ENCODE measurements at places on chromosomes 5 and 9.

DNA sequence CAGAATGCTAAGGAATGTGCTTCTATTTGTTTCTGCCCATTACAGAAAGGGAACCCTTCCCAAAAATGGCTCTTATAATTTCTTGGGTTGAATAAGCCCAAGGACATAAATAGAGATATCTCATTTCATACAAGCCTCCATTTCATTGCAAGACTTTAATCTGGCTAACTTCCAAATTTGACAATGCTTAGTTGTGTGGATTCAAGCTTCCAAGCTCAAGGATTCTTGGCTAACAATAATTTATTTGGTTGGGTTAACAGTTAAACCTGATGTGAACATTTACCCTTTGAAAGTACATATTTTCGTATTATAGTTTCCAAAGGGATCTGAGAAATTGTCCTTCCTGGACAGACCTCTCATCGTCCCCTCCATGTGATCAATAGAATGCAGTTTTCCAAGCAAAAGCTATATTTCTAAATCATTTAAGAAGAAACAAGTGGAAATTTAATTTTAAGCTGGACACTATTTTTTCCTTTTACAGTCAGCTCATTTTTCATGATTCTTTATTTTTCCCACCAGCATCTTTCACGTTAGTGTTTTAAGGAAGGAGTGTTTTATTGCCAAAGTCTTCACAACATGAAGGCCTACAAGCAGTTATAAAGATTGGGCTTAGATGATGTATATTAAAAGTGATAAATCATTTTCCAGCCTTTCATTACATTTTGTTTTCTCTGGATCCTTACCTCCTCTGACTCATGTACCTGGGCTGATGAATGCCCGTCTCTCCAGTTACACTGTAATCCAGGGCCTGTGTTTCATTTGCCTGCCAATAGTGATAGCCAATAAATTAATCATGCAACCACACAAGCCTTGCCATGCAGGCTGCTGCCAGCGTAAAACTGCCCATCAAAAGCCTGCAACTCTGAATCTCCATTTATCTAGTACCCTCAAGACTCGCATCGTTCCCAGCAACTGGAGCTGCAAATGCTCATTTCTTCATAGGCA, 176.7 kb downstream of the NTRK2 start:
- DNase-seq = no peak

DNA sequence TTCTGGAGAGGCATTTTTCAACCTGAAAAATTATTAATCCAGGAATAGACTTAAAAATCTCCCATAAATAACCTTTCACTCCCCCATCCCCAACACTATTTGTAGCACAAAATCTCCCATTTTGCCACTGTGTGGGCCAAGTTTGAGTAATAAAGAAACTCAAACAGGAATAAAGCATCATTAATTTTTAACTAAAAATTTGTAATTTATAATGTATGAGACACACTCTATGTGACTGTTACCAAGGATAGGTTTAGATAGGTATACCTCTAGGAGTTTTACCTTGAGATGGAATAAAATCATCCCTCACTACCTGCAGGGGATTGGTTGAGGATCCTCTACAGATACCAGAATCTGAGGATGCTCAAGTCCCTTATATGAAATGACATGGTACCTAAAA, 30.1 kb downstream of the CHD1 start:
- DNase-seq = no peak

DNA sequence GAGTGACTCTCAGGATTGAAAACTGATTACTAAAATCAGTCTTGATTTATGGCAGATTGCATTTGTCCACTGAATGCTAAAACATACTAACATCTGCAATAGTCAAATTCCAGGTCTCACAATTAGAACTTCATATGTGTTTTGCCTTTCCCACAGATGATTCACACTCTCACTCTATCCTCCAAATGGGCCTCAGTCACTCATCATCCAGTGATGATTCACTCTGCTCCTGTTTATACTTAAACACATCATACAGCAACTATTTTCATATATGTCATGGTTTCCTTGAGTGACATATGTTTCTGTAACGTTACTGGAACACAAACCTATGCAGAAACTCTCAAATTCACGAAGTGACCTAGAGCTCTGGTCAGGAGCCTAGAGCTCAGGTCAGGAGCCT, 512.9 kb downstream of the HINT1 start:
- peak; percentile 17 for DNase-seq

- DNase-seq = no peak
Observed at GRCh38 chr5:36630201-36631145, 24.1 kb downstream of the SLC1A3 start.

DNA sequence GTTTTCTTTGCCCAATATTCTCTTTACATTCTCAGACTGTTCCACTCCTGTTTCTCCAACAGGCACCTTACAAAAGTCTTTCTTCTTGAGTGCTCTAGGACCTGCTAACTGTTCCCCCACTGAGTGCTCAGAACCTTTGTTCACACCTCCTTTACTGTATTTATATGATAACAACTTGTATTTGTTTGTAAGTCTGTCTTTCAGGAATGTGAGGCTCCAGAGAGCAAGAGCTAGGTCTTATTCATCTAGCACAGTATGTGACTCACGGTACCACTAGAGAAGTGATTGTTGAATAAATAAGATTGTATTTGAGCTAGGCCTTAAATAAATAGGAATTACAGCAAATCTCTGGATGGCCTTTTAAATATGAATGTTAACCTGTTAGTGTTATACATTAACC, 42.5 kb upstream of the MYOT start:
- no peak for DNase-seq

DNA sequence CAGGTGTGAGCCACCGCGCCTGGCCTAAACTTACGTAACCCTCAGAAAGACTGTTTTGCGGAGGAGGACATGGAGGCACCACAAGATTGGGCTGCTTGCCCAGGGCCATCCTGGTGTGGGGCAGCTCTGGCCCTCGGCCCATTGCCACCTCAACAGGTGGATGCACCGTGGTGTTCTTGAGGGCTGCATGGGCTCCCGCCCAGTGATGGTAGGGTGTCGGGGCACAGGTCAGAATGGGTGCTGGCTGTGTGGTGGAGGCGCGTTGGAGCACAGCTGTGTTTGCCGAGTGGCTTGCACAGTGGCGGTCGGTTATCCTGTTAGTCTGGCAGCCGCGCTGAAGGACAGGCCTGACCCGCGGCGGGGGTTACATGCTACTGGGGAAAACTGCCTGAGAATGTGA, 196.9 kb downstream of the CACNA1B start:
- no peak for DNase-seq

- DNase-seq = no peak
Observed at GRCh38 chr5:5980538-5980895, 397.8 kb downstream of the MED10 start.

- DNase-seq = no peak
Observed at GRCh38 chr5:80213466-80213865, 42.4 kb downstream of the SERINC5 start.

DNA sequence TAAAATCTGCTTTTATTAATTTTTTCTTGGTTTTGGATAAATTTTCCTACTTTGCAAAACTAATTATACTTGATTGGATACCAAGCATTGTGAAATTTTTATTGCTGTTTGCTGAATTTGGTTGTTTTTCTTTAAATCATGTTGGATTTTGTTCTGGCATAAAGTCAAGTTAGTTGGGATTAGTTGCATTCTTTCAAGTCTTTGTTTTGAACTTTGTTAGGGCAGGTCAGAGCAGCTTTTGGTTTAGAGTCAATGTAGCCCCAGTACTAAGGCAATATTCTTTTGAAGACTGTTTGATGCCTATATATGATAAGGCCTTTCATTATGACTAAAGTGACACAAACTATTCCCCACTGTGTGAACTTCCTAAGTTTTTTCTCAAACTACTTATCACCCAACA, 531.1 kb downstream of the RASEF start:
- DNase-seq = no peak

DNA sequence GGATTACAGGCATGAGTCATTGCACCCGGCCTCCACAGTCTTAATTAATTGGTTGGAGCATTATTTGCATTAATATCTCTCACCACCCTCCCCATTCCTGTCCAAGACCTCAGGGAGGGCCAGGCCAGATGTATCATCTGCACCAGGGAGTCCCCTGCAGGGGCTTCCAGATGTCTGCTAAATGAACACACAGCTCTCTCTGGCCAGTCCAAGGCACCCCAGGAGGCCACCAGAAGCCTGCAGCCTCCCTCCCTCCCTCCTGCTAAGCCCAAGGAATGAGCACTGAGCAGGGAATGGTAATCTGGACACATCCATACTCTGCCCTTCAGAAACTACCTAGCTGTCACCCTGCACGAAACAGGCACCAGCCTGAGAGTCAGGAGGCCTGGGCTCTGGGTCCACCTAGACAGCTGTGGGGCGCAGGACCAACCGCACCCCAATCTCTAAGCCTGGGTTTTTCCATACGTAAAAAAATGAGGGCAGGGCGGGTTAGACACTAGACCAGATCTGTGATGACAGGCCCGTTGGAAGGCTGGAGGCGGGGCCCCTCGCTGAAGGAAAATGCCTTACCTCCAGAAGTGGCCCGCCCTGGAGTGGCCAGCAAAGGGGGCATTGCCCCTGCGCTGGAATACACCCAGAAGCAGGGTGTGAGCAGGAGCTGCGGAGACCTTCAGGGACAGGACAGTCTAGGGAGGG, 8.3 kb downstream of the CIZ1 start:
- no peak for DNase-seq

GRCh38 chr5:126972062-126972895, 58.1 kb downstream of the MARCHF3 start:
- DNase-seq = no peak

GRCh38 chr9:117081641-117082317, 333.1 kb downstream of the ASTN2 start:
- DNase-seq = no peak

- DNase-seq = no peak
Observed at GRCh38 chr9:97563458-97564135, 62.1 kb downstream of the TMOD1 start.

DNA sequence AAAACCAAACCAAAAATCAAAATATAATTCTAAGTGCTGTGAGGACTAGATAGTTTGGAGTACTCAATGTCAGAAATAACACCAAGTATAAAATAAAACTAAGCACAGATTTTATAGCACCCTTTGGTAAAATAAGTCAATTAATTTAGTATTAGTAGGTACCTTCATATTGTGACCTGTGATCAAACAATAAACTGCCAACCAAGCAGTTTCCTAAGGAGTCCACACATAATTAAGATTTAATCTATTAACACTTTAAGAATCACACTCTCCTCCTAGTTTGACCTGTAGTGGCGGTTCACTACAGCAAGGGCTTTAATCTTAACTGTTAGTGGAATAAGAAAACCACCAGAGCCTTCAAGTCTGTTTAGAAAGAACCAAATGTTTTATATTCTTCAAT, 2.8 kb downstream of the HNRNPK start:
- no peak for DNase-seq

DNA sequence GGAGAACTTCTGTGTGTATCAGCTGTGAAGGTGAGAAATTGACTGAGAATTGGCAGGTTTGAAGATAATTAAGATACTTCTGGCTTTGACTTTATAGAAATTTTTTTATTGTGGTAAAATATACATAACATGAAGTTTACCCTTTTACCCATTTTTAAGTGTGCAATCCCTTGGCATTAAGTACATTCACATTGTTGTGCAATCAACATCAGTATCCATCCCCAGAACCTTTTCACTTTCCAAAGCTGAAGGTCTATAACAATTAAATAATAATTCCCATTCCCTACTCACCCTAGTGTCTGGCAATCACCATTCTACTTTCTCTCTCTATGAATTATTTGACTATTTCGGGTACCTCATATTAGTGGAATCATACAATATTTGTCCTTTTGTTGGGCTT, 69.9 kb downstream of the ACTBL2 start:
- DNase-seq = no peak

GRCh38 chr9:84075004-84075403, 94.4 kb downstream of the RMI1 start:
- DNase-seq = no peak

DNA sequence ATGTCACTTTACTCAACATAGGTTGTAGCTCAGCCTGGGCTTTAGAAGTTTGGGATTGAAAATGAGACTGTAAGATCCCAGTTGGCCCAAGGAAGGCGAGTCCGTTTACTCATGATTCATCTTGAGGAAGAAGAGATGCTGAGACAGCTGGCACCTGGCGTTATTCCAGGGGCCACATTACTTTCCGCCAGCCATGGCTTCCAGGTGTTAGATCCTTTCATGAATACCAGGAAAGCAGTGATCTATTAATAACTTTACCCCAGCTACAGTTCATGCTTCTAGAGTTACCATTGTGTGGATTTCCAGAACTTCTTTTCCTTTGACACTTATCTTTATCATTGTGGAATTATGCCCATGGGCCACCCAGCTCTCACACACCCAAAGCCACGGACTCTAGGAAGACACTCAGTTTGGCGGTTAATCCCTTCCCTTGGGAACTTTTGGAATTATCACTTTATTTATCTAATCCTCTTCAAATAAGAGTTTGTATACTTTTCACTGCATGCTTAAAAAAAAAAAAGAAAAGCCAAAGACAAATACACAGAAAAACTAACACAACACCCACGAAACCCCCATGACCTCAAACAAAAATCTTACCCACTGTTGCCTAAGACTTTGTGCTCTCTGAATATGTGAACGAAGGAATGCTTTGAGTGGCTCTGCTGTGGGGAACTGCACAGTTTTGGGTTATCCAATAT, 26.9 kb downstream of the RAI14 start:
- no peak for DNase-seq

DNA sequence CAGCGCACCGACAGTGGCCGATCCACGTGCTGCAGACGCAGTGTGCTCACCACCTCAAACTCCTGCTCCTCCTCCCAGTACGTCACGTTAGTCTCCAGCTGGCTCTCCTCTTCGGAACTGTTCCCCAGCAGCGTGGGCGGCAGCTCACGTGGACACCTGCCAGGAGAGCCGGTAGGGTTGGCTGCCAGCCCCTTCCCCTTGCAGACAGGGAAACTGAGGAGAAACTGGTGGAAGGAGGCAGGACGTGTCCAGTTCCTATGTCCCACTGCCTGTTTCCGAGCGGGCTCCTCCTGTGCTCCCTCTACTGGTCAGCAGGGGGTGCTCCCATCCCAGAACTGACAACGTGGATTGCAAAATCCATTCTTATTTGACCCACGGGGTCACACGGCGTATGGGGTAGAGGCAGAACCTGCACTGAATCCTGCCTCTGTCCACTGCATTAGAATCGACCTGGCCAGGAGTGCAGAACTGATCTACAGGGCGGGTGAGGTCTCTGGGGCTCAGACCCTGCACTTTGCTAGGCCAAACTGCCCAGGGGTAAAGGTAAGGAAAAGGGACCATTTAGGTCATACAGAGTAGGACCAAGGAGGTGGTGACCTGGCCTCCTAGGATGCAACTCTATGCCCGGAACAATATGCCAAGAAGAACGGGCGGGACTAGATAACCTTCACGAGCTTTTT, 25.7 kb downstream of the PDGFRB start:
- DNase-seq = no peak

Data from smooth muscle cell of the brain vasculature (primary cell).